ENCODE measurements at places on chromosomes 3 and 15.

DNA sequence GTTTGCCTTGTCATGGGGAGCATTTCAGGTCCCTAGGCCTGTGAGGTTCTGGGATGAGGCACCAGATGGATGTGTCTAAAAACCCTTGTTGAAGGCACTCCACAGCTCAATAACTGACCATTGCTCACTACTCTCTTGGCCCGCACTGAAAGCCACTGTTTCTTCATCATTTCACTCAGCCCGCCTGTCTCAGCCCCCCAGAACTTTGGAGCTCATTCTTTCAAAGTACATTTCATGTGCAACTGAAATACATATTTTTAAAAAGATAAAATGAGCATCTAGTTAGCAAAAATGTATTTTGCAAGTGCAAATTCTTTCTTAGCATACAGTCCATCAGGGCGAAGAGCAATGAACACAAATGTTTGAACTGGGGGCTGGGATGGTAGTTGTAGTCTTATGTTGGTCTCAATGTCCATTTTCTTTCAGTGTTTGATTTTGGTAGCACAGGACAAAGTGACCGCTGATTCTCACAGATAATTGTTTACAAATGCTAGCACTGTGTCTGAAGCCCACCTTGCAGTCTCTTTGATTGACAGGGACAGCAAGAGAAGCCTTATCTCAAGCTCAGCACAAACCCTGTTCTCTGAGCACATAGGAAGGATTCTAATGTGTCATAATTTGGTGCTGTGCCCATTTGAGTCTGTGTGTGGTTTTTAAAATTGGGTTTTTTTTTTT, 19.6 kb downstream of the HEMK1 start:
- no peak for DNase-seq

GRCh38 chr3:192929755-192930547, 12.3 kb upstream of the MB21D2 start:
- DNase-seq, result peak; percentile 17

DNA sequence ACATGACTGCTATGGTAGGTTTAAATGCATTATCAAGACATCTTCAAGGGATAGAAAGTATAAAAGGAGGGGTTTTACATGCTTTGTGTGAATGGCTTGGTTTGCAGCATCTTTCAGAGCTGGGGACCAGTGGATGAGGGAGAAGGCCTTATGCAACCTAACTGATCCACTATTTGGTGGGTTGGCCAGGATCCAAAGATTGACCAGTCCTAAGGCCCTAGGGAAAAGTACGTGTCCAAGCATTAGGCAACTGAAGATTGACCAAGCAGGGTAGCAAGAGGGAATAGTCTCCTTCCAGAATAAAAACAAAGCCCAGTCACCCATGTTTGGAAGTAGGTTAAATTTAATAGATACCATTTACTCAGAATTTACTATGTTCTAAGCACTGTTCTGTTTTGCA, 509.3 kb downstream of the EPHB1 start:
- no peak for DNase-seq

DNA sequence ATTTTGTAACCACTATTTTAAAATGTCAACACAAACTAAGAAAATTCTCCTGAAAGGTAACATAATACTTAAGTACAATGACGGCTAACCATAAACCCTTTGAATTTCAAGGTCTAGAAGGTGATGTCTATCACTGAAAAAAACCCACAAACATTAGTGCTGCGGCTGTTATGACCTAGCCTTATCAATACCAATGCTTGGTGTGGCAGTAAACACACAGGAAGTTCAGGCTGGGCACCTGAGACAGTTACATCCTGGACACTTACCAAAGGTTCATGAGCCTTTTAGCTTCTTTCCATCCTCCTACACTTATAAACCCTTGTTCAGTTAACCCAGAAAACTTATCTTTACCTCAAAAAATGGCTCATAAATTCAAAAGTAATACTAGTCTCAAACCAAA, 5.8 kb downstream of the HSPBAP1 start:
- DNase-seq, result no peak

DNA sequence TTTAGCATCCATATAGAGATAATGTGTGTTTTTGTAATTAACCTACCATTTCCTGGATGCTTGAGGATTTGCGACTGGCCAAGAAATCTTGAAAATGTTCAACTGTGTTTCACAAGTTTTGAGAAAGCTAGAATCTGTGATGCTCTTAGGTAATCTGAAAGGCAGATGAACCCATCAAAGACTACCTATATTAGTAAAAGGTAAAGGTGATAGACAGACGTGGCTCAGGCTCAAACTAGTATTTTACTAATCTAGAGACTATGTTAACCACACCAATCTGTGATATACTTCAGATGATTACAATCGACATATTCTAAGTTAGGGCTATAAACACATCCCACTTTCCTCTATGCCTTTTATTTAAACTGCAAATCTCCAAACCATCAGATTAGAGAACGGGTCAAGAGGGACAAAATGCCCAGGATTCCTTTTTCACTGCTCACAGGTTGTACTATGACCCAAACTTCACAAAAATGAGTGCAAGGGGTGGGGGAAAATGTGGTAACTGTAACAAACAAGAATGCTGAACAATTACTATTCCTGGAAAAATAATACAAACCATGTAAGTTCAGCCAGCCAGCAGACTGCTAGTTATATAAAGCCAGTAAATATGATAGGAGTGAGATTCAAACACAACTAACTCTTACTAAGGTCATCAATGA, 295.1 kb downstream of the FOXP1 start:
- no peak for DNase-seq

DNA sequence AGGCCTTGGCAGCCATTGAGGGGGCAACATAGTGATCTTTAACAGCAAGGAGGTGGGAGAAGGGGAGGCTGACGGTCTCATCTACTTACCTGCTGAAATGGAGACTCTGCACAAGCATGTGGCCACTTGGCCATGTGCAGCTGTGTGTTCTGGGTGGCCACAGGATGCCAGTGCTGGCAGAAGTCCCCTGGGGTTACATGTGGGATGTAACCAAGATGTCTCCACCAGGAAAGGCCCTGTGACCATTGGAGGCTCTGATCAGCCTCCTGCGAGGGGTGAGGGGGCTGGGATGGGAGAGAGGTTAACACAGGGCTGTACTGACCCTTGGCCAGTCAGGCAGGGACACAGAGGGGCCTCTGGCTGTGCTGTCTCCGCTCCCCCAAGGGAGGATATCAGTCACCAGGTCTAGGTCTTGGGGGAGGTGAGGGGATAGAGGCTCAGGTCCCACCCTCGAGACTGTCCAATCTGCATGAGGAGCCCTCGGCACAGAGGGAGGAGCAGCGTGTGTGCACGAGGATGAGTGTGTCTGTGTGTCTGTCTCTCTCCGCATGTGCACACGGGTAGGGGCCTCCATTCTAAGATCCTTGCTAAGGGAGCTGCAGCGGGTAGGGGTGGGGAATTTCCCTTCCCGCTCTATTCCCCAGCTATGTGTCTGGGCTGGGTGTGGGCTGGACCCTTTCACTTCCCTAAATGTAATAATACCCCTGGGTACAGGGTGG, 19.5 kb downstream of the PRKCD start:
- DNase-seq, result no peak

GRCh38 chr3:63751459-63751858, 67.6 kb upstream of the C3orf49 start:
- no peak for DNase-seq

GRCh38 chr3:71323558-71323957, 260.0 kb downstream of the FOXP1 start:
- no peak for DNase-seq

- no peak for DNase-seq
Measured at GRCh38 chr3:49397470-49397869, 14.3 kb downstream of the RHOA start.

DNA sequence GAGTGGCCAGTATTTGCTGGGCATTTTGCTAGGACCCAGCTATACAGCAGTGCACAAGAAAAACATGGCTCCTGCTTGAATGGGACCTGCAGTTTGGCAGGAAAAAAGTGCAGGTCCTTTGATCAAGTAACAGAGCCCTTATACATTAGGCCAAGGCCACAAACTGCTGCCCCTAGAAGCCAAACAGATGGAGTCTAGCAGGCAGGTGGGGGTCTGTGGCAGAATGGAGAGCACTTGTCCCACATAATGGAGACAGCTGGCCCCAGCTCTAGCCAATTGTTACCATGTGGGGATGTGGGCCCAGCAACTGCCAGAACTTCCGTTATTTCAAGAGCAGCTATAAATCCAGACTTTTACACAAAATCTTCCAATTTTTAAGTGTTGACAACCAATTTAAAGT, 79.3 kb downstream of the SHQ1 start:
- DNase-seq, result no peak

DNA sequence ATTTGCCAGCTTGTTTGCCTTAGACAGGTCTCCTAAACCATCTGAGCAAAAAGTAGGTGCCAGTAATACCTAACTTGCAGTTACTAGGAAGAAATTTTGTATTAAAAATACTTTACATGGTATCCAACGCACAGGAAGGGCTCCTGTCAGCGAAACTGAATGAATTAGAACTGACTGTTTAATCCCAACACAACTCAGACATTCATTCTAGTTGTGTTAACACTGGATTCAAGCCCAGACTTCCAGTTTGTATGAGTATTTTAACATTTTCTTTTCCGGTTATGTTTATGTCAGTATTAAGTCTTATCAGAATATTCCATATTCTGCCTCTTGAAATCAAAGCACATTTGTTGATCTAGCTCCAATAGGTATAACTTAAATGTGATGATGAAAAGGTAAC, 82.0 kb upstream of the SOX2 start:
- DNase-seq, result no peak

DNA sequence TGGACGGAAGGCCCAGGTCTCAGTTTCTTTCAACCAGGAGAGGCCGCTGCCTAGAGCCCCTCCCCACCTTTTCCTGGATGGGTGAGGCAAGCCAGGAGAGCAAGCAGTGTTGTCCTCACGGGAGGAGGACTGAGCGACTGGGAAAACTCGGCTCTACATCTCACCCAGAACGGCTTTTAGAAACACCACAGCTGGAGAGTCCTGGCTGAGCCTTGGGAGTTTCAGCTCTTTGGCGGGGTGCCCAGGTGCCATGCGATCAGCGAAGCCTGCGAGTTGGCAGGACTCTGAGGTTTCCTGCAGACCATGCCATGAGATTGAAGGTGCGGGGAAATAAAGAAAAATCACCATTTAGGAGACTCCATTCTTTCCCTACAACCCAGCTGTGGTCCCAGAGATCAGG, 26.0 kb downstream of the PPCDC start:
- no peak for DNase-seq

DNA sequence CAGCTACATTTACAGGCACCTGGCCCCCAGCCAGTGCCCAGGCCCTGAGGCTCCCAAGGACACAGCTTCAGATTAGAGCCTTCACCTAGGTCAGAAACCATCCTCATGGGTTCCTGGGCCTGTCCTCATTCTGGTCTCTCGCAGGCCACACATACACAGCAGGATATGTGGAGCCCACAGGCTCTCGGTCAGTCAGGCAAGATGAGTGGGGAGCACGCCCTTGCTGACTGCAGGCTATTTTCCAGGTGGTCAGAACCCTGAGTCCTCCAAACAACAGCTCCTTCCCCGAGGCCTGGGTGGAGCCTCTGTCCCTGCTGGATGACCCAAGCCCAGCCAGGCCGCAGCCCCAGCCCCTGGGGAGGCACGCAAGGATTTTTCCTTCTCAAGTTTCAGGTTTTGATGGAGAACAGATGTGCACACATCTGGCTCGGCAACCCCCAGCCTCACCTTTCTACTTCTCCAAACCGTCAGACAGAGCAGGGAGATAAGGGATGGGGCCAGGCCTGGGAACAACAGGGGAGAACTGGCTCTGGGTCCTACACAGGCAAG, 1.6 kb downstream of the STRA6 start:
- DNase-seq, result peak; percentile 50

- no peak for DNase-seq
Measured at GRCh38 chr3:160837394-160837980, 81.5 kb downstream of the PPM1L start.

DNA sequence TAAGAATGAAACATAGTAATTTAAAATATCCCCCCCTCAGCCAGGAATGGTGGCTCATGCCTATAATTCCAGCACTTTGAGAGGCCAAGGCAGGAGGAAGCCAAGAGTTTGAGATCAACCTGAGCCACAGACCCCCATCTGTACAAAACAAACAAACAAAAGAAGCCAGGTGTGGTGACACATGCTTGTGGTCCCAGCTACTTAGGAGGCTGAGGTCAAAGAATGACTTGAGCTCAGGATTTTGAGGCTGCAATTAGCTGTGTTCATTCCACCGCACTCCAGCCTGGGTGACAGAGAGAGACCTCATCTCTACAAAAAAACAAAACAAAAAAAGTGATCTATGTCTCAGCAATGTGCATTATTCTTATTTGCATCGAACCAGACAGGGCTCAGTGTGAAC, 800.8 kb downstream of the MCTP2 start:
- no peak for DNase-seq

- DNase-seq, result no peak
Measured at GRCh38 chr3:13043656-13044055, 29.6 kb downstream of the IQSEC1 start.

GRCh38 chr15:23671481-23671880, 15.6 kb downstream of the NDN start:
- no peak for DNase-seq

DNA sequence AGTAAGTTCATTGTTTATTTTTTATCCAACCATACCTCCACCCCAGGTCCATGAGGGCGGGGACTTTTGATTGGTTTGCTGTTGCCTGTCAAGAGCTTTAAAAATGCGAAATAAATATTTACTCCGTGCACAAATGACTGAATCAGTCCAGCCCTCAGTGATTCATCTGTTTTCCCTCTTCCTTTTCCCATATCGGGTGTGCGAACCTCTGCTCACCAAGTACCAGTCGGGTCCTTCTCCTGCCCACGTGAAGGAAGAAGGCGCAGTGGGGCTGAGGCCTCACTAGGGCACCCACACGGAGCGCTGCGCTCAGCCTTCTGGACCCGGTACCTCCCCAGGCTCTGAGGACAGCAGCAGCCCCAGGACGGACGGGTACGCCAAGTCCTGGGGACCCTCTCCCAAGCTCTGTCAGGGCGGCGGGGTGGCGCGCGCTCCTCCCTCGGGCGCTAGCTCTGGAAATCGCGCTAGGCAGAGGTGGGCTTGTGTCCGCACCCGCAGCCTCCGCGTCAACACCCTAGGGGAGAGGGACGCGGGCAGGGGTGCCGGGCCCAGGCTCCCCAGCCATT, 70.5 kb upstream of the EPHB3 start:
- DNase-seq, result no peak

GRCh38 chr15:91289324-91289723, 189.3 kb downstream of the SV2B start:
- no peak for DNase-seq

DNA sequence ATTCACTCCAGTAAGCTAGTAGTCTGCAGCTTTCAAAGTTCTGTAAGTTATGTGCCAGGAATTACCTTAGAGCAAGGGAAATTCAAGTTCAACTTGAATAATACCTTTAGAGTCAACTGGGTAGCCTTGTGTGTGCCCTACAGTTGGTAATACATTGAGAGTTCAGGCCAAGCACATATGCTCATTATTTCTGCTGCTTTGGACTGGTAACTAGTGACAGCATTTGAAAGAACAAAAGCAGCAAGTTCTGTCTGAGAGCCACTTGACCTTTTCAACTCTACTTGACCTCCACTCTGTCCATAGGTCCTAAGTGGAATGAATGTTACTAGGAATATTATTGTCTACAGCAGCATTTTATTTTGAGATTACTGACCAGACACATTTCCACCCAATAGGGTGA, 723.5 kb downstream of the NLGN1 start:
- no peak for DNase-seq

- no peak for DNase-seq
Measured at GRCh38 chr3:190617185-190617584, 103.3 kb downstream of the IL1RAP start.

GRCh38 chr15:41557673-41558399, 1.2 kb upstream of the TYRO3 start:
- DNase-seq, result peak; percentile 75

- DNase-seq, result no peak
Measured at GRCh38 chr15:48493763-48494225, 151.7 kb downstream of the FBN1 start.

GRCh38 chr3:107846279-107846852, 244.5 kb downstream of the CD47 start:
- peak; percentile 67 for DNase-seq
